ENCODE measurements at places on chromosomes 1 and 21. TPM values are rescaled to one million over a fixed set of nuclear protein-coding genes. Genes with fewer than 3 reads are reported as not detected.

Gene EFCAB7
- 3.0 TPM for total RNA-seq

Gene PLA2G2F
- total RNA-seq = not detected

Gene TATDN3
- 12.7 TPM for total RNA-seq

Gene CD101
- 0.39 TPM for total RNA-seq

Gene PRAMEF9
- total RNA-seq = not detected

Data from A549 treated with Hydrocortisone at 1 μM for 4 hours (cell line).